ENCODE measurements at places on chromosomes 3 and 15. TPM values are rescaled to one million over a fixed set of nuclear protein-coding genes. Genes with fewer than 3 reads are reported as not detected.
A peak's percentile ranks its signal among the peaks of the same experiment; 100 is the strongest.

DNA sequence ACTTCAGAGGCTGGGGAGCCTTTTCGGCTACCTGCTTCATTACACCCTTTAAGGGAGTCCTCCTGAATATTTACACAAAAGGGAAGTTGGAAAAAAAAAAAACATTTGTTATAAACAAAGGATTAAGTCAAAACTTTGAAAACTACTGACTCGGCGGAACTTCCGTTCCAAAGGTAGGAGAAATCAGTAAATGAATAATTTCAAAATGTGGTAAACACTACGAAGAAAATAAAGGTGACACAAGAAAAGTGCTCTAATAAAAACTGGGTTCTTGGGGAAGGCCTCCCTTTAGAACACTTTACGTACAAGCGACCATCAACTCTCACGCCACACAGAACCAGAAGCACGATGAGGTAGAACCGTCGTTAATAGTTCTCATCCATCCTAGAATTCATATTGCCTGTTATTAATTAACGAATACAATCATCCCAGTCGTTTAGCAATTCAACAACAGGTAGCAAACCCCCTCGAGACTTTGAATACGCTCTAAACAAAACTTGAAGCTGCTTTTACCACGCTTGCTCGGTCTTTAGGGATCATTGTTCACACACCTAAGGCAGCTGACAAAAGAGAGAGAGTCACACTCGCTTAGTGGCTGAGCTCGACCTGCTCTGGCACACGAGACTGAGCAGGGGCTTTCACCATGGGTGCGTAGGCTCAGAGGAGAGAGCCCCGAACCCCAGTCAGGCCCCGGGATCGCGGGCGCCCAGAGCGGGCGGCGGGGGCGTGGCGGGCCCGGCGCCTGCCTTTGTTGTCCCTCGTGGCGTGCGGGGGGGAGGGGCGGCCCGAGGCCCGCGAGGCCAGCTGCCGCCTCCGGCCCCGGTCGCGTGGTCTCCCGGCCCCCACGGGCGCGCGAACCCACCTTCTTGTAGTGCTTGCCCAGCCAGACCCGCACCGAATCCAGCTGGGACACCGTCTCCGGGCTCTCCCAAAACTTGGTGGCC is 680 bp downstream of the SMARCC1 start:
- peak; percentile 60 for DNase-seq

GRCh38 chr15:31344823-31345605 is 18.4 kb downstream of the KLF13 start:
- no peak for DNase-seq

- no peak for DNase-seq
Measured at GRCh38 chr15:74264081-74264501, 28.0 kb downstream of the CCDC33 start.

- DNase-seq, result no peak
Measured at GRCh38 chr3:124396339-124396950, 333.8 kb upstream of the UMPS start.

DNA sequence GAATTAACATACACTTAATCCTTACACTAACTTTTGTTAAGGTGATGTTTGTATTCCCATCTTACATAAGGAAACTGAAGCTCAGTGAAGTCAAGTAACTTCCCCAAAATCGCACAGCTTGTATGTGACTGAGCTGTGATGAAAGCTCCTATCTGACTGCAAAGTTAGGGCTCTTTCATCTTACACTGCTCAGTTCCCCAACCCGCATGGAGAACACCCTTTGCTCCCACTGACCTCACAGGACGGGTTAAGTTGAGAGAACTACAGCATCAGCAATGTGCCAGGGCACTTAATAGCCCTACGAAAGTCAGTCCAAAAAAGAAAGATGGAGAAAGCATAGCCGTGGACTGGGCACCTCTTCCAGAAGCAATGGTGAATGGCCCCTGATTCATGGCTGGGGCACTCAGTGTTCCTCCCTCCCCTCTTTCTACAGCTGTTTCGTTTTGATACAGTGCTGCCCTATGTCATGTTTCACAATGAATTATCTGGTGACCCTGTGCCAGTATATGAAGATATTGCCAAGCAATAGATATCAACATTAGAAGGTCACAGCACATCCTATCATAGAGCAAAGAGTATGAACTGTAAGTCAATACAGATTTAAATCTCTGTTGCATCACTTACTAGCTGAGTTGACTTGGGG is 38.0 kb downstream of the CADPS start:
- DNase-seq, result no peak

GRCh38 chr3:123759311-123759710 is 124.8 kb downstream of the MYLK start:
- no peak for DNase-seq

DNA sequence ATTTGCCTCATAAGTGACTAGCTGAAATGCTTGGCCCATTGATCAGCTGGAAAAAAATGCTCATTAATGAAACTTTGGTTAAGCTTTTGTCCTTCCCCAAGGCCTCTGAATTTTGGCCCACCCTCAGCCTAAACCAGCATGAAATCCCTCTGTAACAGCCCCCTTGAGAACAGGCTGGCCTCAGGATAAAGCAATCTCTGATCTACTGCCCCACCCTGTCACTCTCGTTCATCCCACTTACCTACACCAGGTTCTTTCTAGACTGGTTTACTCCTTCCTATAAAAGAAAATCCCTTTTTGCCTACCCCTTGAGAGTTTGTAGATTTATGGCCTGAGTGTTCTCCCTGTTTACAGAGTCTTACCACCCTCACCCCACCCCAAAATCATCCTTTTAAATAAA is 3.4 kb upstream of the AEN start:
- DNase-seq, result no peak

DNA sequence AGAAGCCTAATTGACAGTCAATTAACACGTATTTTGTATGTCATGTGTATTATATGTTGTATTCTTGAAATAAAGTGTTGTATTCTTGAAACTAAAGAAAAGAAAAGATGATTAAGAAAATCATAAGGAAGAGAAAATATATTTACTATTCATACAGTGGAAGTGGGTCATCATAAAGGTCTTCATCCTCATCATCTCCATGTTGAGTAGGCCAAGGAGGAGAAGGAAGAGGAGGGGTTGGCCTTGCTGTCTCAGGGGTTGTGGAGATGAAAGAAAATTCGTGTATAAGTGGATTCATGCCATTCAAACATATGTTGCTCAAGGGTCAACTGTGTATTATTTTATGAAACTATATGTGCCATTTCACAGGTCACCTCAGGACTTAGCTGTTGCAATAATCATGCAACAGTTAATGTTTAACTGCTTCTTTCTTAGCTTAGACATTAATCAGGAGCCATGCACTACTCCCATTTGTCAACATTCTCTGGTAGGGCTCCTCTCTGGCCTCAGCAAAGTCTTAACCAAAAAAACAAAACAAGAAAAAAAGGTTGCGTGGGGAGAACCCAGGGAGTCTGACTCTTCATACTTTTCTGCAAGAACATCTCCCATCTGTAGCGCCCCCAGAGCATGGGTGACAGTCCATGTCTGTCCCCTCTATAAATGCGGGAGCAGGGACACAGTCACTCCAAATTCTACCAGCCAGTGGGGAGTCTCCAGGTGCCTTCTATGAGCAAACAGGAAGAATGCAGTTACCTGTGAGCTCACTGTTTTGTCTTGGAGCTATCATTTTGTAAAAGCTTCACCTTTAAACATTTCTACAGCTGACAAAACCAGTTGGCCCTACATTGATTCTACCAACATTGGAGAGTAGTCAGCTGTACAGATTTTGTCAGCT is 19.9 kb upstream of the LRRC2 start:
- DNase-seq, result no peak

GRCh38 chr3:71254281-71255057 is 329.1 kb downstream of the FOXP1 start:
- DNase-seq, result no peak

DNA sequence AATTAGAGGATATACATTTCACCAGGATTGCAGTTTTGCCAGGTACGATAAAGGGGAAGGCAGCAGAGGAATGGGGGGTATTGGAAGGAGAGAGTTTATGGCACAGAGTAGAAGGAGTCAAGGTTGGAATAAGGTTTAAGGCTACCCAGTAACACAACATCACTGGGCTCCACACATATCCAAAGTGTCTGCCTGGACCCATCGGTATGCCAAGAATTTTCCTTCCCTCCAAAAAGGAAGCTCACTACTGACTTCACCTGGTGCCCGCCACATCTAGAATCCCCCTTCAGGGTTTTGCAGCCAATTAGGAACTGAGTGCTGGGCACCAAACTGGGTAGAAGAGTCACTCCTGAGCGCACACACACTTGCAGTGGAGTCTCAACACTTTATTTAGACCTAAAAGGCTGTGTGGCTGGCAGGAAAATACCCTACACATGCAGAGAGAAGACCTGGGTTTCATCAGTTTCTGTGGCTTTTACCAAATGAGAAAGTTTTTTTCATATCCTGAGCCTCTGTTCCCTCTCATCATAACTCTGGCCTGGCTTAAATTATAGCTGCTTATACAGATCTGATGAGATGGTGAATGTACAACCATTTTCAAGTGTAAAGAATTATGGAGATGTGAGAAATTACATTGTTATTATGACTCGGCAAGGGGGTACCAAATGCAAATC is 190.8 kb upstream of the LPP start:
- no peak for DNase-seq

DNA sequence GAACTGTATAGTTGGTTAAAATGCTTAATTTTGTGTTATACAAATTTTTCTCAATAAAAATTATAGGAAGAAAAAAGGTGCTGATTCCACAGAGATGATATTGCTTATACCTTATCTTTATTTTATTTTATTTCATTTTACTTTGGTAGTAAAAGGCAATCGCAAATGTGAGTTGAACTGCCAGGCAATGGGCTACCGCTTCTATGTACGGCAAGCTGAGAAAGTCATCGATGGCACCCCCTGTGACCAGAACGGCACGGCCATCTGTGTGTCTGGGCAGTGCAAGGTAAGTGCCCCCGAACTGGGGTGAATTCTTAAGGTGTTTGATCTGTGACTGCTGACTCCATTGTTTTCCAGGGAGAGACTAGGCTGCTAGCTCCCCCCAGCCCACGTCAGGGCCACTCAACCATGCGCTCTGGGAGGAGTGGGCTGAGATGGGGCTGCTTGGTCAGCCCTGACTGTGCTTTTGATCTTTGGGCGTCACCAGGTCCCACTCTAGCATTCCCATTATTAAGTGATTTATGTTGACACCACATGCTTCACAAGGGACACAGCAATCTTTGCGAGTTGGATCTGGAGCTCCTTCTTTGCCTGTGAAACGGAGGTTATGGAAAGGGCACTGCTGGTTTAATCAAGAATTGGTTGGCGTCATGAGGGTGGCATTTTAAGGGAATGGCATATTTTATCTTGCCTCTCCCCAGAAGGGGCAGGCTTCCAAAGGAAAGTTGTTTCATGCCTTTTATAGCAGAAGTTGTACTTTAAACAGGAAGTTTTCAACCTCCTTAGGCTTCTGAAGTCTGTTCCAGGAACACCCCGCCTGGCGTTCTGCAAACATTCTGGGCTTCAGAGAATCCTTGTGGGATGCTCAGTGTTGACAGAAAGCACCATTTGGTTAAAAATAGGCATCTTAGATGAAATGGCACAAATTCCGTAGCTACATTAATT is 296.5 kb downstream of the THSD4 start:
- DNase-seq, result no peak

- no peak for DNase-seq
Measured at GRCh38 chr3:56121716-56122115, 346.6 kb downstream of the ERC2 start.

- DNase-seq, result no peak
Measured at GRCh38 chr15:44813231-44813630, 76.9 kb downstream of the TRIM69 start.

DNA sequence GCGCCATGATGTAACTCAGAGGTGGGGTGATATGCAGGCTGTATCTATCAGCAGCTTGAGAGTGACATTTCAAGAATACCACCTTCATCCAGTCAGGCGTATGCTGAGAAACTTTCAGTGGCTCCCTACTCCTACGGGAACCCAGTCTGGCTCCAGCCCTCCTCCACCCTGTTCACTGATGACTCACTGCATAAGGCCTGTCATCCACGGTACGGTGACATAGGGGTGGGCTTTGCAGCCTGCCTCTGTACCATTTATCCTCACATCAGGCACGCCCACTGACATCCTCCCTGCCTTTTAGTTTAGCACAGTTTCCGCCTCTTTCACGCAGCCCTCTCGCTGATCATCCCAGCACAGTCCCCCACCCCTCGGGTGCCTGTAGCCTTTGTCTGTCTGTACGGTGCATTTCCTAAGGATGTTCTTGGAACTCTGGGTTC is 11.7 kb downstream of the PXYLP1 start:
- DNase-seq, result peak; percentile 79

DNA sequence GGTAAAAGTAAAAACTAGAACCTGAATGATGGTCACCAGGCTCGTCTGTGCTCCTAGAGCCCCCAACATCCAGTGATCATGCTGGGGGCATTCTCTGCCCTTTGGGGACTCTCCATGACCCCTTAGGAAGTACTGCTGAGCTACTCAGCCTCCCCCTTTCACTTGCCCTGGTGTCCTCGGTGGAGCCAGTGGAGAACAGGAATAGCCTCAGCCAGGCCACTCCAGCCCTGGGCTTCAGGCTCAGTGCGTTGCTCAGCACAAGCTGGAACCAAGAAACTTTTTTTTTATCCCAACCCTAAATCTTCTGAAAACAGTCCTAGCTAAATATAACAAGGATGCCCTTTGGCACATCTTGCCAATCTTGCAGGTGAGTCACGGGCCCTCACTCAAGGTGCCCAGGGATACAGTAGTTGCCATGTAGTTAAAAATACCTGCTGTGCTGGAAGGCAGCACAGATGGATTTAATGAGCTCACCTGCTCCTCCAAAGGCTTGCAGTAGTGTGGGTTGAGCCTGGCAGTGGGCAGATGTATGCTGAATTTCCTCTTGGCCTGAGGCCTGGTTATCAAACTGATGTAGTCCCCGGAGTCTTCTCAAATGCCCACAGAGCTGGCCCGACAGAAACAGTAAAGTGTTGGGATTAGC is 46.9 kb upstream of the TMEM158 start:
- no peak for DNase-seq

GRCh38 chr3:88595026-88595425 is 445.3 kb downstream of the C3orf38 start:
- no peak for DNase-seq

- DNase-seq, result no peak
Measured at GRCh38 chr15:53830707-53831386, 71.4 kb upstream of the WDR72 start.

GRCh38 chr15:58396181-58396580 is 35.6 kb upstream of the LIPC start:
- DNase-seq, result no peak

- no peak for DNase-seq
Measured at GRCh38 chr3:142000325-142000870, 124.0 kb downstream of the ATP1B3 start.

DNA sequence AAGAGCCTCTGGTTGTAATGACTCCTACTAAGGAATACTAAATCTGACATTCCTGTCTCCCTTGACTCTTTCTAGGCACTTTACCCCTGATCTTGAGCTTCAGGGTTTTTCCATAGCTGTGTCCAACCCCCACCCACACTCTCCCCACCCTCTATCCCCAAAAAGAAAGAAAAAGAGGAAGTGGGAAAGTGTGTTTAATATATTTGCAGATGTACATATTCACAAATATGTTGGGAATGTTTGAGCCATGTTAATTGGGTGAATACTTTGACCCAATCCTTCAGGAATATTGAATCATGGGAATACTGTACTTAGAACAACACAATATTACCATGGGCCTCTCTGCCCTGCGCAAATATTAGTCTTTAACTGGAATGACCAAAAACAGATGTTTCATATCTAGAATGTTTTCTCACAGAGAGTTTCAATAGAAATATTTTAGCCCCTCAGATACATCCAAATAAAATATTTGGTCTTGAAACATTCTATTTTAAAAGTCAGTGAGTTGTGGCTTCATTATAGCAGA is 19.8 kb upstream of the PFN2 start:
- DNase-seq, result no peak

Gene OXTR
- total RNA-seq, result 1.4 TPM

Gene SNURF
- 22.8 TPM for total RNA-seq

Gene ESYT3
- total RNA-seq, result 0.07 TPM

Gene MAP3K13
- 15.2 TPM for total RNA-seq

Gene DNAH12
- 0.13 TPM for total RNA-seq

Data from CD8-positive, alpha-beta memory T cell (primary cell).